Thoracic aorta (tissue), 2 donors: ENCODE measurements at places on chromosomes 6 and 20.

DNA sequence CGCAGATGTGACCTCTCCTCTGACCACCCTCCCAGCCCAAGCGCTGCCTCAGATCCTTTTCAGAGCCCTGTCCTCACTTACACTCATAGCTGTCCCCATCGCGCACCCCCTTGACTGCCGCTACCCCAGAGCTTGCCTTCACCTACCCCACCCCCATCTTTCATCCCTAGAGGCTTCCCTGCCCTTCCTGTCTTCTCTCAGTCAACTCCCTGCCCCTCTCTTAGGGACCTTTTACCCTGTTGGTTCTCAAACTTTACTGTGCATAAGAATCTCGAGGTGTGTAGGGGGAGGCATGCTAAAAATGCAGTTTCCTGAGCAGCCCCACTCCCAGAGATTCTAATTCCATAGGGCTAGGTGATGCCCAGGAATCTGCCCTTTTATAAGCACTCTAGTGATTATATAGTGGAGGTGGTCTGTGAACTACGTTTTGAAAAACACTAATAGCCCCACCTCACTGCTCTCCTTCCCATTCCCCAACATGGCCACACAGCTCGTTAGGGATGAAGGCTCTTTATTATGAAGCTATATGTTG is 725 bp downstream of the TM9SF4 start:
- no peak for DNase-seq

GRCh38 chr6:107991061-107991460 is 33.1 kb upstream of the SEC63 start:
- no peak for DNase-seq

DNA sequence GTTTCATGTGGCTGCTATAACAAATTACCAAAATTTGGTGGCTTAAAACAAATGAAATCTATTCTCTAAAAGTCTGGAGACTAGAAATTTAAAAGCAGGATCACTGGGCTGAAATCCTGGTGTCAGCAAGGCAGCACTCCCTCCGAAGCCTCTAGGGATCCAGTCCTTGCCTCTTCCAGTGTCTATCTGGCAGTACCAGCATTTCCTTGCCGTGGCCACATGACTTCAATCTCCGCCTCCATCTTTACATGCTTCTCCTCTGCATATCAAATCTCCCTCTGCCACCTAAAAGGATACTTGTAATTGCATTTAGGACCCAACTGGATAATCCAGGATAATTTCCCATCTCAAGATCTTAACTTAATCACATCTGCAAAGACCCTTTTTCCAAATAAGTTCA is 30.2 kb downstream of the ARHGAP18 start:
- DNase-seq = no peak

GRCh38 chr6:5089481-5090438 is 4.6 kb downstream of the PPP1R3G start:
- no peak for DNase-seq

DNA sequence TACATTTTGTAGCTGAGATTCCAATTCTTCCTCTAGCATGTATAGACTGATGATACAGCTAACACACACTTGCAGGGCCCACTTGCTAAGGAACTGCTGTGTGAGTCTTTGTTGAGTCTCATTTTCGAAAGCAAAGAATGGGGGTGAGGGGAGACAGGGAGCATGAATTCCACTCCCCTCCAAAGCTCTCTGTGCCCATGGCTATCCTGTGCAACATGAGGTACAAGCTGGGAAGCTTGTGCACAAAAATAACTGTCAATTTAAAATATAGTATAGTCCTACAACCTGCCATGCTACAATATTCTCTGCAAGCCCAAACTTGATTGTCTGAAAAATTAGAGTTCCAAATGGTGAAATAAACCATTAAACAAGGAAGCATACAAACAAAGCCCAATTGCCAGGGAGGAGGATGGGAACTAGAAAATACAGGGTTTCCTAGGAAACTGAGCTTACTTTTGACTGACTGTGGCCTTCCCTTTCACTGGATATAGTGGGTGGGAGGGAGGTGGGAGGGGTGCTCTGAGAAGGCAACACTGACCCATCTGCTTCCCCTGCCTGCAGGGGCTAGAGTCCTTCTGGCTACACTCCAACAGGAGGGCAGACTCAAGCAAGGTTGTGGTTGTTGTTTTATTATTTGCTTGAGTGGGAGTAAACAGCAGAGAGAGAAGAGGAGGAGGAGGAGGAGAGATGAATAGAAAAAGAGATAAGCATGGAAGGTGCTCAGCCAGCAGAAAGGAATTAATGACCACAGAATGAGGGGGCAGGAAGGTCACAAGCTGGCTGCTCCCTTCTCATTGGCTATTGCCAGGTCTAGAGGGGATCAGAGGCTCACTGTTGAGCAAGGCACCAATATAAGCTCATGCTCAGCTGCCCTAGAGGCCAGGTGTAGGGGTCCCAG is 84.6 kb downstream of the FYN start:
- no peak for DNase-seq

DNA sequence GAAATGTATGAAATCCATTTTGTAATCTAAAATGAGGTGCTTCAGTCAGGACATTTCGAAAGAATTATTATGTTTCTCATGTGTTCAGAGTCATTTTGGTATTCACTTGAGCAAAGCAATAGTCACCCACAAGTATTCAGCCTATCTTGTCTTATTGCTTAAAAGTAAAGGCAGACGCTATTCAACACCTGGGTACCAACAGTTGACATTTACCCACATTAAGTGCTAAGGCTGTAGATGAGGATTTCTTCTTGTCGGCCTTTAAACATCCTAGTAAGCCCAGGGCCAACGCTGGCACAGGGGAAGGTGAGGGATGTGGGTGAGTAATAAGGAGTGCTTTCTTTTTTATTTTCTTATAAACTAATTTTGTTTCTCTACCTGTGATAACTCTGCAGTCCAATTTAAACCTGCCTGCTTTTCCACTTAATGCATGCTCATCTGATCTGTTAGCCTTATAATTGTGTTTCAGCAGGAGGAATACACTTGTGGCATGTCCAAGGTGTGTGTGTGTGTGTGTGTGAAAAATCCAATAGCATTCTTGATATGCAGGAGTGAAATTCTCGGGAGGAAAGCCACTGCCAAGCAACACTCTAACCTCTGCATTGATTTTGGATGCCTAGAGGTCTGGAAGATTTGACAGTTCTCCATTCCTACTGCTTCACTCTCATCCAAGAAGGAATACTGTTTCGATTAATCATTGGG is 252.0 kb downstream of the SOX4 start:
- no peak for DNase-seq

- no peak for DNase-seq
These were observed 82.8 kb downstream of the MAFB start for GRCh38 chr20:40606237-40606636.
